ENCODE measurements at places on chromosomes 12 and 14.

GRCh38 chr14:85471156-85471555 is 58.8 kb upstream of the FLRT2 start:
- DNase-seq: no peak

- DNase-seq: no peak
Observed at GRCh38 chr14:104390941-104391901, 188.3 kb upstream of the C14orf180 start.

GRCh38 chr14:60238955-60239354 is 10.1 kb upstream of the PPM1A start:
- no peak for DNase-seq

GRCh38 chr14:56299306-56299984 is 181.2 kb downstream of the PELI2 start:
- no peak for DNase-seq

GRCh38 chr14:88785911-88786310 is 6.8 kb downstream of the EML5 start:
- DNase-seq: no peak

DNA sequence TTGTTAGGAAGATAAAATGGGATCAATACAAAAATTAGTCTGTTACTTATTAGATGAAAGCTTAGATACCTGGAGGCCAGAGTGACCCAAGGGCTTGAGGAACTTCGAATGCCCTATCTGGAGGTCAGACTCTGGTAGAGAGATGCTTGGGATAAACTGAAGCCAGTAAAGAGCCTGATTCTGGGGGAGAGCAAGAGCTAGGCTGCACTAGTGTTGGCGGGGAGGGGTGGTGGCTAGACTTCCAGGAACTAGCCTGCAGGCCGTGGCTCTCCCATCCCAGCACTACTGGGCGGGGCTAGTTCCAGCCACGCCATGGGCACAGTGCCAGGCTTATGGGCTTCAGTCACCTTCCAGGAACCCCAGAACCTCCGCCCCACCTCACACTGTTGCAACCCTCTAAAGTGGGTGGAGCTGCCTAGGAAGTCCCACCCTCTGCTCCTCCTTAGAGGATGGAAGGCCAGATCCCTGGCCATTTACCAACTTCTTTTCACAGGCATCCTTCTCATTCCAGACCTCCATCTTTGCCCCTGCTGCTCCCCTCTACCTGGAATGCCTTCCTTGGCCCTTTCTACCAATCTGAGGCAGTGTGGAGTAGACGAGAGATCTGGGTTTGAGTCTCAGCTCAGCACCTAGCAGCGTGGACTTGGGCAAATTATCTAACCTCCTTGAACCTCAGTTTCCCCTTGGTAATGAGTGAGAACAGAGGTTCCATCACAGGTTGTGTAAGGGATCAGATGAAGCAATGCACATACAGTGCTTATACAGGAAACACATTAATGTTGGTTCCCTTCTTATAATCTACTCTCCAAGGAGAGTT is 6.3 kb upstream of the NFE2 start:
- DNase-seq: no peak

- no peak for DNase-seq
Observed at GRCh38 chr12:6340745-6341416, 995 bp downstream of the TNFRSF1A start.

- no peak for DNase-seq
Observed at GRCh38 chr14:99122521-99123125, 149.4 kb downstream of the BCL11B start.

GRCh38 chr14:66070542-66071319 is 415.4 kb upstream of the CCDC196 start:
- DNase-seq: peak; percentile 58

DNA sequence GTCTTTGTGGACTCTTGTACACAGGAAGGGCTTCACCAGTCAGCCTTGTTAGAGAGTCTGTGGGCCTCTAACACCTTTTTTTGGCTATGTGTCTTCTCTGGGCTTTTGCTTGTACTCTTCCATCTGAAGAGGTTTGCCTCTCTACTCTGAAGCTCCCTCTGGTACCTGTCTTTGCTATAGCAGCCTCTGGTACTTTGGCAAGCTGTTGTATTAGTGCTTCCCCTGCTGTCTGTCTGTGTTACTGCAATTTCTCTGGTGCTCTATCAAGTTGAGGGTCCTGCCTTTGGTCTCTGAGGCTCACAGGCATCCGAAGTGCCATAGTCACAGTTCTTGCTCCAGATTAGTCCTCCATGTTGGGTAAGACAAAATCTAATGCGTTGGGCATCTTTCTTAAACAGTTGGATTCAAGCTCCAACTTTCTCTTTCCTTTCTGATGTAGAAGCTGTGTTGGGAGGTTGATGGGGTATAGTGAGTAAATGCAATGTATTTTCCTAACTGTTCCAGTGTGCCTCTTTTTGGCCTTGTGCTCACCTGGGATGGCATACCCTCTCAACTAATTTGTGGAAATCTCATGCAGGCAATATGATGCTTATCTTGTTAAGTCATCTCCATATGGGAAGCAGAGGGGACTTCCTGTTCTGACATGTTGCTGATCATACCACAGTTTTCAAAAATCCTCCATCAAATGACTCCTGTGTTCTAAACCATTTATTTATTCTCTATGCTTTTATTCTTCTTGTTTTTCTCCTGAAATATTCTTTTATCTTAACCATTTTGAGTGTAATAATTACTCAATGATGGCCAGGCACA is 88.8 kb downstream of the ATF7IP start:
- DNase-seq: no peak

DNA sequence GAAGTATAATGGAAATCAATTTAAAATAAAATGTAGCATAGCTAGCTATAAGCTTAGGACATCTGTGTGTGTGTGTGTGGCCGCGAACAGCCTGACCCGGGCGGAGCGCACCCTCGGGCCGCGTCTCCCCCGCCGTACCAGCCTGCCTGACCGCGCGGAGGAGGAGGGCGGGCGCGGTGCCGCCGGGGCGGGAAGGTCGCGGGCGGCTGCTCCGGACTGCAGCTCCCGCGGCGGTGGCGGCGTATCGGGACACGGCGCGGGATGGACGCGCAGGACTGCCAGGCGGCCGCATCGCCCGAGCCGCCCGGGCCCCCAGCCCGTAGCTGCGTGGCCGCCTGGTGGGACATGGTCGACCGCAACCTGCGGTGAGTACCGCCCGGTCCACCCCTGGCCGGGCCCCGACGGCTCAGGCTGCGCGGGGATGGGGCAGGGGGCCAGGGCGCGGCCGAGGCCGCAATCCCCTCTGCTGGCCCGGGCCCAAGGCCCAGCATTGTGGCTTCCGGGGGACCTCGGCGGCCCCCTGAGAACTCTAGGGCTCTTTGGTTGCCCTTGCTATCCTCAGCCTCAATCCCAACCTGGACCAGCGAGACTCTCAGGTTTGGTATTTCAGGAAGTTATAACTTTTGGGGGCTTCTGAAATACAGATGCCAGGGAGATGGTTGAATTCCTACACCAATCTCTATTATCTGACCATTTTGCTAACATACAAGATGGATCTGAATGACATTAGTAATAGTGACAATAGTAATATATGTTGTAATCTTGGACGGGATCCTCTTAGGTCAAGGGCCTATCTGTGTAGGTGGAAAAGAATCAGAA is at the start of gene ABHD12B:
ABHD12B (plus strand) TSS at position 140 of the 819 bp plus-strand sequence; CDS start at position 262, 122 bp downstream.
- DNase-seq: no peak

GRCh38 chr12:19572920-19573558 is 133.7 kb downstream of the AEBP2 start:
- DNase-seq: no peak

DNA sequence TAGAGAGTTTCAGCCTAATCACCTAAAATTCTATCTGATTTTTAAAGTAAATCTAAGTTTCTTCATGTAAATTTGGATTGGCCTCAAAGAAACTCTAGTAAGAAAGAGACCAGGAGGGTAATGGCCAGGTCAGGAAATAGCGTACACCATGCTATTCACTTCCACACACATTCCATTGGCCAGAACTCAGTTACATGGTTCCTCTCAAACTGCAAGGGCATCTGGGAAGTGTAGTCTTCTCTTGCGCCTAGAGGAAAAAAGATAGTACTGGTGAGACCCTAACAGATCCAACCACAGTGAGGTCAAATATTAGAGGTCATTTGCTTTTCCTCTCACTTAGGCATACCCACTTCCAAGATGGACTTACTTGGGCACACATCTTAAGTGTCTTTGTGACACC is 39.1 kb downstream of the MBIP start:
- no peak for DNase-seq

DNA sequence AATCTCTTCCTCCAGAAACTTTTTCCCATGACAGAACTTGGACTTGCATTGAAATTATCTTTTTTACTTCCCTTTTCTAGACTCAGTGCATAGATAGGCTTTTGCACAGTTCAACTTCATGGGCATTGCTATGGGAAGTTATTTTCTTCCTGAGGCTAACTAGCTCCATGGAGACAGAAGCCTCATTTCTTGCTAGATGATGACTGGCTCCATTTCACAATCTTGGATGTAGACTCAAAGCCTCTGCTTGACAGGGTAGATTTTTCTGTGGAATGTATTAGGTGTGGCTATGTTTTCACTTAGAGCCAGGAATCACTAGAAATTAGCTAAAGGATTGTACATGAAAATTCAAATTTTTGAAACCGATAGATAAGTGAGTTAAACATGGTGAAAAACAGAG is 884.1 kb upstream of the MGAT4C start:
- no peak for DNase-seq

GRCh38 chr14:52391881-52392615 is 77.9 kb downstream of the PTGER2 start:
- no peak for DNase-seq

DNA sequence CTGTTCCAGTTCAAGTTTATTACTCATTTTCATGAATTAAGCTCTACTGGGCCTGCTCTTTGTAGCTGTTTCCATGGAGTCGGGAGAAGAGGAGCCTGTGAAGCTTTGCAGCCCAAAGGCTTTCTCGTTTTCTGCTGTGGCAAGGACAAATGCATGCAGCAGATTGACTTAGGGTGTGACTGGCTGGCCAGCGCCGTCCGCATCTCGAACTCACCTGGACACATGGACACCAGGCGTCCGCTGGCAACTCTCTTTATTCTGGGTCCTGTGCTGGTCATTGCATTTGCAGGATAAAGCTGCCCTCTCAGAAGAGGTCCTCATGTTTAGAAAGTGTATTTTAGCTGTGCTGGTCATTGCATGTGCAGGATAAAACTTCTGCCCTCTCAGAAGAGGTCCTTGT is 350.4 kb downstream of the TMEM121 start:
- DNase-seq: no peak

- DNase-seq: no peak
Observed at GRCh38 chr14:37865719-37866549, 270.5 kb downstream of the TTC6 start.

GRCh38 chr14:92154283-92154942 is 32.6 kb downstream of the CPSF2 start:
- DNase-seq: no peak

DNA sequence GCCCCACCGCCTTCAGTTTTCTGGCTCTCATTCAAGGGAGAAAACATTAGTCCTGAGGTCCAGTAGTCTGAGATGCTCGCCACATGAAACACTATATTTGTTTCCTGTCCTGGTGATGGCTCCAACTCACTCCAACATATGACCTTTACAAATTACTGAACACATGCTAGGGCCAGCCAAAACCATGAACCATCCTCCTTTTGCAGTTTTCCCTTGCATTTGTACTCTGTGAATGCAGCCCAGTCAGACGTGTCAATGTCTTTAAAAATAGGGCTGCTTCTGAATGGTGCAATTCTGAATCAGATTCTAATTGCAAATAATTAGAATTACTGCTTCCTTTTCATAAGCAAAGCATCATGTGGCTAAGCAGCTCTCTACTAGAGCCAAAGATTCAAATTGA is 36.0 kb downstream of the ADAMTS20 start:
- DNase-seq: no peak

DNA sequence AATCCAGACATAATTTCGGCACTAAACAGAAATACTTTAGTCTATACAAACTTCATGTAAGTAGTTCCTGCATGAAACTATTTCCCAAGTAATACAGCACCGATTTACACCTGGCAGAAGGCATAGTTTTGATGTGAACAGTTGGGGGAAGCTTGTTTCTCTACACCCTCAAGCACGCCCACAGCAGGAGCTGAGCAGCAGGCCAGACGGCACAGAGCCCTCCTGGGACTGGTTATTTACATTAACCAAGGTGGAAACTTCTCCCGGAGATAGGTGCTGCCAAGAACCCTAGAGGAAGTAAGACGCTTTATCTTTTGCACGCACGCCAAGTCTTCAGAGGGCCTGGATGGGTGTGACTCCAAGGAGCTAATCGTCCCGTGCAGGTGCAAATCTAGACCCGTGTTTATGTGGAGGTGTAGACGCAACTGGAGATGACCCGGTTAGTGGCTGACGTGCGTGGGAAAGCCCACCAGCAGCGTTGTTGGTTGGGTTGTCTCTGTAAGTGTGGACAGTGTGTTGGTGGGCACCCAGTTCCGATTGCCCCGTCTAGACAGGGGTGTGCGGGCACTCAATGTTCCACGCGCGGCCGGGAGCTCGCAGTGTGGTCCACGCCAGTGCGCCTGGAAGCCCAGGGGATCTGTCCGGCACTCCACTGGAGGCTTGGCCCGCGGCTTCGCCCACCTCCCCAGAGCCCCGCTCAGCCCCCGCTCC is 767 bp upstream of the TCP11L2 start:
- peak; percentile 34 for DNase-seq

DNA sequence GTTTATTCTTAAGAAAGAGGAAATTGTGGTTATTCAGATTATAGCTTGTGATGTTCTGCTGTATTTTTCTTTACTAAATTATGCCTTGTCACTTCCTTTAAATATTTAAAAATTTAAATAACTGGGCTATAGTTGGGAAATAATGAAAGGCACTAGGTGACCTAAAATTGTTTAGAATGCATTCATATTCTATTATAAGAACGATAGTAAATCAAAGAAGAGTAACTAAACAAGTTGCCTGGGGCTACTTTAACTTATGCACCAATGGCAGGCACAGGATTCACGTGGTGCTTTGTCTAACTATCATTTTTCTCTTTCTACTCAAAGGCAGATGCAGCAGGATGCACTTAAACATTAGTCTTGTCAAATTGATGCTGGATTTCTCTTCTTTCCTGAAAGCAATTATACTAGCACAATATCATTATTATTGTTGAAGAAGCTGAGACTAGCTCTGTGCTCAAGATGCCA is 190.7 kb upstream of the PPFIA2 start:
- DNase-seq: no peak

DNA sequence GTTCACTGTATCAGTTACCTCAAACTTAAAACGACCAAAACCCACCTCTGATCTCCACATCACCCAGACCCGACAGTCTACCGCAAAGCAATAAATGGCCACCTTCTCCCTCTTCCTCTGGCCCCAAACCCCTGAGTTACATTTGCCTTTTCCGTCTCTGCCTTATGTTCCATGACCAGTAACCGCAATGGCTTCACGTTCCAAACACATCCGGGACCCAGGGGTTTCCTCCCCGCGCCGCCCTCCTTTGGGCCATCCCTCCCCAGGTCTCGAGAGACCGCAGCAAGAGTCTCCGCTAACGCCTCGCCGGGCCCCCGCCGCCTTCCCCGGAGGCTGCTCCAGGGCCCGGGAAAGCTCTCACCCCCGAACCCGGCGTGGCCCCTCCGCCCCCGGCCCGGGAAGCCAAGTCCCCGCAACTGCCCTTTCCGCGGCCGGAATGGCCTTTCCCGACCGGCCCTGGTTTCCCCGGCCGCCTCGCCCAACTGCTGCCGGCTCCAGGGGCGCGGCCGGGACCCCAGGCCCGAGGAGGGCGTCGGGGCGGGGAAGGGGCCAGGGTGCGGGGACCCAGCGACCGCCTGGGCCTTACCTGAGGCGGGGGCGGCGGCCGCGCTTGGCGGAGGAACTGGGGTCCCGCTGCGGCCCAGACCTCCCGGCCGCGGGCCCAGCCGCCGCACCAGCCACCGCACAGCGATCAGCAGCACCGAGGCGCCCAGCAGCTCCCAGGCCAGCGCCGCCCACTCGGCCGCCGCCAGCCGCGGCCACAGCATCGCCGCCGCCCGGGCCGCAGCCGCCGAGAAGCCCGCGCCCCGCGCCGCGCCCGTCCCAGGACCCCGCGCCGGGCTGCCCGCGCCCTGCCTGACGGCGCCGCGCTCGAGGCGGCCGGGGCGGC is at the start of gene ANKLE2:
ANKLE2 (minus strand) TSS at position 801 of the 889 bp plus-strand sequence; CDS start at position 767, 34 bp downstream.
- DNase-seq: peak; percentile 36

All from stimulated activated CD8-positive, alpha-beta memory T cell treated with anti-CD3 and anti-CD28 coated beads, Interleukin-4, amount 100 ng/mL, for 1 hour (primary cell).